ENCODE measurements at places on chromosomes 3 and 15.

DNA sequence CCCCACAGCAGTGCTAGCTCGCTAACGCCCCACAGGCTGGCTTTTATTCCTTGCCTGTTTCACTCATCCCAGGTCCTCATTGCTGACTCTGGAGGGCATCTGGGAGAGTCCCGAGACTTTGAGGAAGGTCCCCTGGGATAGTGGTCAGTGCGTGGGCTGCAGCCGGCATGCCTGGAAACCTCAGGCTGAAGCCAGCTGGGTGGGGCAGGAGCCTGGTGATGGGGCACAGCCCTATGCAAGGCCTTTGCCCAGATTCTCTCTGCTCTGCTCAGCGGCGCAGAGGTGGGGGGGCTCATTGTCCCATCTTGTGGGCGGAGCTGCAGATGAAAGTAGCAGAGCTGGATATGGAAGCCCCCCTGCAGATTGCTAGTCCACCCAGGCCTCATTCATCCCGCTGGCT is 55.7 kb upstream of the SMAD6 start:
- DNase-seq = no peak

DNA sequence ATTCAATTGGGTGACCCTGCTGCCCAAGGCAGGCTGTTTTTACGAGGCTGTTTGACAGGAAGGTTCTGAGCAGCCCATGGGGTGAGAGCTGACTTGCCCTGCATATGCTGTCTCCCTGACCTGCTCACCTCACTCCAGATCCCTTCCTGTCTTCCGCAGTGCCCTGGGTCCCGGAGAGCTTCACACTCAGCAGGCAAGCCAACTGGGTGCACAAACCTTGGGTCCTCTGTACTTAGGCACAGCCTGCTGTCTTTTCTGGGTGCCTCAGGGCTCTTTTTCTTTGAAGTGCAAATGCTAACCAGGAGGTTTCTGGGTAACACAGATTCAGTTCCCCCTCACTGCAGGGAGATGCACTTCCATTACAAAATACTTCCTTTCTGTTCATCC is 32.8 kb downstream of the ZXDC start:
- no peak for DNase-seq

- no peak for DNase-seq
Observed at GRCh38 chr15:66864871-66865281, 162.8 kb downstream of the SMAD6 start.

- DNase-seq = no peak
Observed at GRCh38 chr15:53716909-53717876, 42.3 kb downstream of the WDR72 start.

- no peak for DNase-seq
Observed at GRCh38 chr3:41024031-41024836, 175.1 kb upstream of the CTNNB1 start.

DNA sequence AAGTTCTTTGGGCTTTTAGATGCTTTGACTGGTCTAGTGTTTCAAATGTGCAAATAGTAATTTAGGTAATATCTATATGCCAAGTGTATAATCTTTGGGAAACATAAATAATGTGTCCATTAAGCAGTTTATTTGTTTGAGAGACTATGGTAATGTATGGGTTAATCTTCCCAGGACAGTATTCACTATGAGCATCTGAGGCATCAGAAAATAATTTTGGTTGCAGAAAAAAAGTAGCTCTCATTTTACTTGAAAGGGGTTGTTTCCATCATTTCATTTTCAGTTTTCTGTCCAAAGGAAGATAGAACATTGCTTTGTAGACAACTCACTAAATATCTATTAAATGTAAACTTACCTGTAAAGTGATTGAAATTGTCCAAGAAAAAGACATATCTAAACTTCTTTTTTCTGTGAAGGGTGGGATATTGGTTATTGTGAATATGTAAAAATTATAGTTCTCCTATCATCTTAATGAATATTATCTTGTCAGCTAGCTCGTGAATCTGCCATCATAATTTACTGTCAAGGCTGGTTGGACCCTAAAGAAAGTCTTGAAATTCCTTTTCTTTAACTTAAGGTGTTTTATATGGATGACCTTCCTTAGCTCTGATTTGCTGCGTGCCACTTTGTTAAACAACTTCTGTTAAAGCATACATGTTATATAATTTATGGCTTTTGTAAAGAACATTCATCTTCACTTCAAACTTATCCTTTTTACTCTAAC is 108.8 kb downstream of the EPHA3 start:
- DNase-seq = no peak

DNA sequence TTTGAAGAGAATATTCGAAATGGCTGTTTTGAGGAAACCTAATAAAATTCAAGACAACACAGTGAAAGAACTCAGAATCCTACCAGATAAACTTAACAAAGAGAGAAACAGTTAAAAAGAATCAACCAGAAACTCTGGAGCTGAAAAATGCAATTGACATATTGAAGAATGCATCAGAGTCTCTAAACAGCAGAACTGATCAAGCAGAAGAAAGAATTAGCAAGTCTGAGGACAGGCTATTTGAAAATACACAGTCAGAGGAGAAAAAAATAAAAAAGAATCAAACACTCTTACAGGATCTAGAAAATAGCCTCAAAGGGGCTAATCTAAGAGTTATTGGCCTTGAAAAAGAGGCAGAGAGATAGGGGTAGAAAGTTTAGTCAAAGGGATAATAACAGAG is 13.5 kb downstream of the C3orf33 start:
- DNase-seq = no peak

GRCh38 chr15:38750786-38751185 is 186.2 kb upstream of the RASGRP1 start:
- no peak for DNase-seq

GRCh38 chr3:169509359-169509758 is 154.2 kb downstream of the MECOM start:
- no peak for DNase-seq

DNA sequence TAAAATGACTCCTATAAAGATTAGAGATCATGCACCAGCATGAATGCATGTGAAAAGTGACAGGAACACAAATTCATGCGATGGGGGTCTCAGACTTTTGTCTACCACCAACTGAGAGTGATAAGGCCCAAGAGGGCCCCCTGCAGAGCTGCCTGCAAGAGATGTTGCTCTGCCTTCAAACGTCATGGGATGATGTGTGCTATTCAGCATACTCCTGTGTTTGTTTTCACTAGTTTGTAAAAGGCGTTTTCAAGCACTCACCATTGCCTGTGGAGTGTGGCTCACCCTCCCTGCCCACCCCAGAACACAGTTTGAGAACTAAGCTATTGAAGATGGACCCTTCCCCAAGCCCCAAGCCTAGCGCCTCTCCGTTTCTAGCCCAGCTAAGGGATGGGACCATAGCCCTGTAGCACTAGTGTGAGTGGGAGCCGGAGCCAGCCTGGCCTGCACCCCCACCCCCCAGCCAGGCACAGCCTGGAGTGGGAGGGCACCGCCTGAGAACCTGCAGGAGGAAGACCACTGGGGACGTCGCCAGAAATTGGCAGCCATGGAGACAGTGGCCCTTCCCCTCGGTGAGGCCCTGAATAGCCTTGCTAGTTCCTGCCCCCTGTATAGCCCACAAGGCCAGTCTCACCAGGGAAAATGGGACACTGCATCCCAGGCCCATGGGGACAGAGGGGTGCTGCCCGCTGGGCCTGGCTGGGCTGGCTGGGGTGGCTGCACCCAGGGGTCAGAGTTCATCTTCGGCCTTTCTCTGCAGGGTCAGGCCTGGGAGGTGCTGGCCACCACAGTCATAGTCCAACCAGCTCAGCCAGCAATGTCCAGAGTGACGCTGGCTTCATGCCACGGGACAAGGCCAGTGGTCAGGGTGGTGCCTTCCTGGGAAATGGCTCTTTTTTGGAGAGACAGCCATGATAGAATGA is 22.6 kb upstream of the KLF13 start:
- no peak for DNase-seq

- no peak for DNase-seq
Observed at GRCh38 chr3:124832782-124833709, 54.1 kb downstream of the ITGB5 start.

DNA sequence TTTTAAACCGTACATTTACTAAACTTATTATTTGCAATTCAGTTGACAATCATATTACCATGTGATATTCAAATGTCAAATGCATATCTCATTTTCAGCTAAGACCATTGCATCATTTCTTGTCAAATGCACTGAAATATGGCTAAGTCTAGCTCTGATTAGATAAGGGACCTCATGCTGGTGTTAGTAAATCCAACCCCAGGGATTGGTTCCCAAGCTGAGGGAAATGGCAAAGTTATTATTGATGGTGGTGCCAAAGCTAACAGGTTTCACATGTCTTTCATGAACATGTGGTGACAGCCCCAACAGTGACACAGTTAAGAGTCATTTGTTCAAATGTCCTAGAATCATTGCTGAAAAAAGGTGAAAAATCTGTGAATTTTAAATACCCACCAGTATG is 641.1 kb downstream of the MECOM start:
- no peak for DNase-seq

- no peak for DNase-seq
Observed at GRCh38 chr3:4568841-4569240, 75.7 kb downstream of the ITPR1 start.

DNA sequence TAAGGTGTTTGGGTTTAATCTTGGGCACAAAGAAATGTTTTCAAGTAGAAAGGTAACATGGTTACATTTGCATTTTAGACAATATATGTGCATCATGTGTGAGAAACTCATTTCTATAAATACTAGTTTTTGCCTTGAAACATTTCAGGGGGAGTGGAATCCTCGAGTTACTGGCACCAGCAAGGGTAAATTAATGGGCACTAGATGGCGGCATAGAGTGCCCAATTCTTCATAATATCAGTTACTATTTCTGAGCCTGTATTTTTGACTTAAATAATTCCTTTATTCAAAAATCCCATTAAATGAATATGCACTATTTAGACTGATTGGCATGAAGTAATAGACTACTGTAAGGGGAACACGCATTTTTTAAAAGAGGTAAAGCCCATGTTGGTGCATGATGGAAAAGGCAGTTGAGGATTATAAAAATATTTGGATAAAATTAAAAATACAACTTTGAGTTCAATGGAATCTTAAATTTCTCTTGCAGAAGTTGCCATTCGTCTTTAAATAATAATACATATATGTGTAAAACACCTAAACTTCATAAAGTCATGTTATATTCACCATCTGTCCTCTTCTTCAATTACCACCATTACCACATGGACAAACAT is 106.3 kb downstream of the ZBTB20 start:
- no peak for DNase-seq

GRCh38 chr3:25831578-25831977 is 41.7 kb downstream of the OXSM start:
- no peak for DNase-seq

GRCh38 chr3:170277833-170278580 is 55.8 kb downstream of the PRKCI start:
- DNase-seq = no peak

- no peak for DNase-seq
Observed at GRCh38 chr3:13223574-13224237, 150.5 kb upstream of the IQSEC1 start.

- DNase-seq = no peak
Observed at GRCh38 chr3:39121621-39122020, 14.1 kb downstream of the TTC21A start.

- DNase-seq = no peak
Observed at GRCh38 chr15:25700916-25701315, 162.2 kb downstream of the ATP10A start.

DNA sequence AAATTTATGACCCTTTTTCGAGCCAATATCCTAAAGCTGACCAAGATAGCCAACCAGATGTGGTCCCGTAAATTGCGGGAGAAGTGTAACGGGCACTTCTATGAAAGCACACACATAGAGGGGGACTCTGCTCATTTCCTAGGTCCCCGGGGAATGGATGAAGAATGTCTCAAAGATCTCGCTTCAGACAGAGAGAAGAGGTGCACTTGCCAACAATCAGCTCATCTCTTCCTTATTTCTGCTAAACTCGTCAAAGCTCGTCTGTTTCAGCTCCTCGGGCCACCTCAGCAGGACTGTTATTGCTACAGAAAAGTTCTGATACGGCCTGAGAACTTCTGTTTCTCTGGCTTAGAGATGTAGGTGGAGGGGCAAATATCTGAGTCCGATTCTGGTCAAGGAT is 71.8 kb downstream of the TM2D3 start:
- no peak for DNase-seq

DNA sequence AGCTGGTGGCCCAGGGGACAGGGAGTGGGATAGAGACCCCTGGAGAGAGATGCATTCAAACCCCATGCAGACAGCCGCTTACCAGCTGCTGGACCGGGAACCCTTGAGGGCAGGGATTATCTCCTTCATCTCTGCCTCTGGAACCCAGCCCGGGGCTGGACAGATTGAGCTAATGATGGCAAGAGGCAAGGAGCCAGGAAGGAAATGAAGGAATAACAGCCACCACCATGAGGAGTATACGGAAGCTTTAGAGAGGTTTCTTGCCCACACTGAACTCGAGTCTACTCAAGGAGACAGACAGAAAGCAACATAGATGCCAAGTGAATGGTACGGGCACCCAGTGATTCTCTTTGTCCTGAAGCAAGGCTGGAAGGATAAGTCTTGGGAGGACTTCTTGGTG is 23.2 kb downstream of the HAPLN3 start:
- no peak for DNase-seq

GRCh38 chr15:25790000-25790660 is 73.0 kb downstream of the ATP10A start:
- DNase-seq = no peak

DNA sequence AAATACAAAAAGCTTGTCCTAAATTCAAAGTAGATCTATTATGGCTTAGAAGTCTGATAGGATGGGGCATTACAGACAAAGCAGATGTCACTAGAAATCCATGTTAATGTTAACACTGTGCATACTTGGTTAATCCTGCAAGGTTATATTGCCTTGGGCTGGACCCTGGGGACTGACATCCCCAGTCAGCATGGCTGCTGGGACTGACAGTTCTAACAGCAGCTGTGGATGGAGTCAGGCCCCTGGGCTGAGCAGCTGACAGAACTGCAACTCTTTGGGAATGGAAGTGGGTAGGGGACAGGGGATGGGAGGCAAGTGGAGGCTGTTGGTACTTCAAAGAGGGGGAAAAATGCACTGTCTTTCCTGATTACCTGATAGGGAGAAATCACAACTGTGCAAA is 7.5 kb downstream of the P2RY1 start:
- DNase-seq = no peak

- no peak for DNase-seq
Observed at GRCh38 chr3:126548556-126549466, 9.9 kb downstream of the C3orf22 start.

- no peak for DNase-seq
Observed at GRCh38 chr3:131658771-131659170, 156.0 kb upstream of the MRPL3 start.

DNA sequence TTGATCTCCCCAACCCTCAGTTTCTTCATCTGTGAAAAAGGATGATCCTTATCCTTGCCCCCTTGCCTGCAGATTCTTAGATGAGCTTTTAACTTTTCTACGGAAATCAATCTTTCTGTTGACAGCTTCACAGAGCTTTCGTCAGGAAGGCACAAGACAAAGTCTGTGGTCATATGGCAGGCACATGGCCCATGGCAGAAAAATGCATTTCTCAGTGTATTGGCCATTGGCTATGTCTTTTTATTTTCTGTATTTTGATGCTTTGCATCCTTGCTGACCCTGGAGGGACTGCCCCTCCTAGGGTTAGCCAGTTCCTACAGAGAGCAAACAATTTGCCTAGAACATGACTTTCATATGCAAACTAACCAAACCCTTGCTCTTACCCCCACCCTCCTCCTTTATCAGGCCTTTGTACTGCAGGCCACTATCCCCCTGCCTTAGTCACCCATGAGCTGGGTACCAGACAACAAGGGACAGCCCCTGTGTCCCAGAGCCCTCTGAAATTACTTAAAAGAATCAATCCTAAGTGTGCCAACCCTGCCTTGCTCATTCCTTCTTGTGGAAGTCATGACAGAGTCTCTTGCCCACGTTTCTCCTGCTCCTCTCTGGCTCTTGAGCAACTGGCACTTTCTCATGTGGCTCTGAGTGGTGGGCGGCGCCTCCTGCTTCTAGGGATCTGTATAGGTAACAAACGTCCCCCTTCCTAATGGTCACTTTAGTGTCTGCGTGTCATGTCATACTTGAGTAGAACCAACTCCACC is 24.1 kb upstream of the NOX5 start:
- no peak for DNase-seq
